Vagina (tissue), 2 donors: ENCODE measurements at places on chromosomes 1 and 21. TPM values are rescaled to one million over a fixed set of nuclear protein-coding genes. Genes with fewer than 3 reads are reported as not detected.

SLC45A1 gene
- 13.8 TPM for total RNA-seq

LRRIQ3 gene
- total RNA-seq: not detected

ADORA1 gene
- total RNA-seq: 5.2 TPM

DNA sequence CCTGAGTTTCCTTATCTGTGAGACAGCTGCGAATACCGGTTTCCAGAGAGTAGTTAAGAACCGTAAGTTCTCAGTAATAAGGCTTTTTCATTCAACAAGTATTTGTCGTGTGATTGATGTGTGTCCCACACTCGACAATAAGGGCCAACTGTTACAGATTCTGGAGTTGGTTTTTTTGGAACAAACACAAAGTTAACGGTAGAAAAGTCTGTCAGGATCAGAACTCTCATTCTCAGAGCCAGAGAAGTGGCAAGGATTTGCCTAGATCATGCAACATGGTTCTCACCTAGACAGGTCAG, 837 bp downstream of the NUDC start:
- no peak for DNase-seq

- no peak for DNase-seq
Observed at GRCh38 chr1:204859861-204860267, 10.8 kb upstream of the NFASC start.

DNA sequence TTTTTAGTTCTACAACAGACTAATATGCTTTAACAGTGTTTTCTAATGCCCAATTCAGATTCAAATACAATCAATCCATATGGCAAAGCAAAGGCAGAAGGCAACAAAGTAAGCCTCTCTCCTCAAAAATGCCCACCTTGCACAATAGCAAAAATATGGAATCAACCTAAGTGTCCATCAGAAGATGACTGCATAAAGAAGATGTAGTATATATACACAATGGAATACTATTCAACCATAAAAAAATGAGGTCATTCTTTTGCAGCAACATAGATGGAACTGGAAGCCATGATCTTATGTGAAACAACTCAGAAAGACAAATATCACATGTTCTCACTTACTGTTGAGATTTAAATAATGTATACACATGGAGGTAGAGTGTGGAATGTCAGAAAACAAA, 80.7 kb downstream of the EIF4G3 start:
- DNase-seq: no peak

GRCh38 chr1:224490549-224491537, 56.2 kb upstream of the WDR26 start:
- no peak for DNase-seq

- DNase-seq: no peak
Observed at GRCh38 chr1:102084771-102085535, 88.2 kb upstream of the OLFM3 start.

DNA sequence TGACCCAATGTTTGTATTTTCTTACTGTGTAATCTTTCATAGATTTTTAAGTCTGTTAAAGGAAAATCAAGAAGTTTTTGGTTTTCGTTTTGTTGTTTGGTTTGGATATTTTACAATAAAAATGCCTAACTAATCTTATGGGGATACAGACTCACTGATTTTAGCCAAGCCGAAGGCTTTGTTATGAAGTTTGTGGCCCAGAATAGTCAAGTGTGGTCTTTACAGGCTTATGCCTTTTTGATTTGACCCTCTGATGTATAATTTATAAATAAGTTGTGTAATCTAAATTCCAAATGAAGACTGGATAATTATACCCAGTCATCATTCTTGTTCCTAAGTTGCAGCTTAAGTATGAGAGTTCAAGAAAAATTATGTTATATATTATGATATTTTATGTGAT, 739.3 kb downstream of the ADGRL2 start:
- DNase-seq: no peak

- no peak for DNase-seq
Observed at GRCh38 chr1:14969006-14969405, 184.5 kb upstream of the TMEM51 start.

DNA sequence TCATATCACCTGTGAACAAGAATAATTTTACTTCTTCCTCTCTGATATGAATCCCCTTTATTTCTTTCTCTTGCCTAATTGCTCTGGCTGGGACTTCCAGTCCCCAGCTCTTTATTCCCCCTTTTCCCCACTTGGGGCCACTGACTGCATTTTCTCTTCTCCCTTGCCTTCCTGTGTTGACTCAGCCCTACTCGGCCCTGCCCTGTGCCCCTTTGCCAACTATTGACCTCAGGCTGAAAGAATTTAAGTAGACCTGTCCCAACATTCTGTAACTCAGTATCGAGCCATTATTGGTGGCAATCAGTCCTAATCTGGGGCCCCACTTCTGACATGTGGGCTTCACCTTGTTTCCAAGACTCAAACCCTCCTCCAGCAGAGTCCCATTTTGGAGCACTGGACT, 60.6 kb upstream of the STUM start:
- DNase-seq: no peak

GRCh38 chr1:171585715-171586114, 36.3 kb upstream of the MYOCOS start:
- DNase-seq: no peak

DNA sequence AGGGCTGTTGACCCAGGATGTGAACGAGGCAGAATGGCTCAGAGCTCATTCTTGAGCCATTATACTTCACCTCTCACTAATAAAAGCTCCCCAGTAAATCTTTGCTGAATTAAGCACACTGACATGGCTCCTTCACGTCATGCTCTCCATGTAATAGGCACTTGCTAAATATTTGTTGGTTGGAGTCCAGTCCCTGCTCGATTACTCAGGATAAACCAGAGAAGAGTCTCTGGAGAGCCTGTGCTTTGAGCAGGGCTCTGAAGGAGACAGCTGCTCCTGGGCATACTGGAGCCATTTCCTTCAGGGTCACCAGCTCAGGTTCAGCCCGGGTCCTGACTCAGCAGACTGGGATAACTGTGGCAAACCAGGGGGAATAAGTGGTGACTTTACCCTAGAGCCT, 46.9 kb downstream of the HLX start:
- DNase-seq: no peak
